ENCODE measurements at places on chromosomes 5 and 9.

GRCh38 chr5:10409504-10409903, 32.2 kb upstream of the ROPN1L start:
- no peak for DNase-seq

GRCh38 chr9:38110476-38110875, 41.4 kb upstream of the SHB start:
- DNase-seq: no peak

DNA sequence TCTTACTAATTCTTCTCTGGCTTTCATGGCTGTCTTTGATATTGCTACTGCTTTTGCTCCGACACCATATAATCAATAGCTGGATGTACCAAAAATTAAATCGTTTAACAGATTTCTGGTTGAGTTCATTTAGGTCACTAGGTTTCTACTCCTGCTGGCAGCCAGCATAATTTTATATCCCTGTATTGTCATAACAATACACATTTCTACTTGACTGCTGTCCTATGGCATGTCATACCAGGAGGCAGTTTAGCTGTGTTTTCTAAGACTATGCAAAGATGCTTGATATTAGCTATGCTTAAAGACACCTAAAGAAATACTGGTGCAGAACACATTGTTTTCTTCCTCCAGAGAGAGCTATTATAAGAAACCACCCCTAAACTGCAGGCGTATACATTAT, 337.2 kb upstream of the CDH6 start:
- DNase-seq: no peak

GRCh38 chr5:32504329-32504988, 59.9 kb upstream of the ZFR start:
- DNase-seq: no peak

- no peak for DNase-seq
These were observed 55.0 kb downstream of the PAPPA start for GRCh38 chr9:116208417-116209232.

- no peak for DNase-seq
These were observed 478.5 kb downstream of the RASEF start for GRCh38 chr9:82584349-82584863.

- DNase-seq: no peak
These were observed 5.0 kb downstream of the TENT4A start for GRCh38 chr5:6718161-6718681.

- no peak for DNase-seq
These were observed 80.4 kb upstream of the ADAMTSL1 start for GRCh38 chr9:18393340-18394130.

DNA sequence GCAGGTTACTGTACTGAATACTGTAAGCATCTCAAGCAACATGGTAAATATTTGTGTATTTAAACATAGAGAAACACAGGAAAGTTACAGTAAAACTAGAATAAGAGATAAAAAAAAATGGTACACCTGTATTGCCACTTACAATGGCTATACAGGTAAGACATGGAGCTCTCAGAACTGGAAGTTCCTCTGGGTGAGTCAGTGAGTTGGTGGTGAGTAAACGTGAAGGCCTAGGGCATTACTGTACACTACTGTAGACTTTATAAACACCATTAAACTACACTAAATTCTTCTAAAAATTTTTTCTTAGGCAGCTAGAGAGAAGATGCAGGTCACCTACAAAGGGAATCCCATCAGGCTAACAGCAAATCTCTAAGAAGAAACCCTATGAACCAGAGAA, 872.9 kb downstream of the TAF11L14 start:
- DNase-seq: no peak

DNA sequence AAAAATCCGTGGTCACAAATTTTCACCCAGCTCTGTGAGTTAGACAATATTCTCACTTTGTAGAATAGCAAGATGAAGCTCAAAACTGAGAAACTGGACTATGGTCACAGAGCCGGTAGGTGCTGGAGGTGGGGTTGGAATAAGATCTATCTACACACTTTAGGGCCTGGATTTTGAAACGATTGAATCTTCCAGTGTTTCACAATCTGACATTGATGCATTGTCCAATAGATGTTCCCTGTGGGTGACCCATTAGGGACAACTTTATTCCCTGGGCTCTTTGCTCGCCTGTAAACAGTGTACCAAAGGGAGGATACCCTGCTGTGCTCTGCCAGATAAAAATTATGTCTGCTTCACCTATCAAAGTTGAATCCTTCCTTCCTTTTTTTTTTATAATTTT, 145.4 kb upstream of the MPDZ start:
- DNase-seq: no peak

DNA sequence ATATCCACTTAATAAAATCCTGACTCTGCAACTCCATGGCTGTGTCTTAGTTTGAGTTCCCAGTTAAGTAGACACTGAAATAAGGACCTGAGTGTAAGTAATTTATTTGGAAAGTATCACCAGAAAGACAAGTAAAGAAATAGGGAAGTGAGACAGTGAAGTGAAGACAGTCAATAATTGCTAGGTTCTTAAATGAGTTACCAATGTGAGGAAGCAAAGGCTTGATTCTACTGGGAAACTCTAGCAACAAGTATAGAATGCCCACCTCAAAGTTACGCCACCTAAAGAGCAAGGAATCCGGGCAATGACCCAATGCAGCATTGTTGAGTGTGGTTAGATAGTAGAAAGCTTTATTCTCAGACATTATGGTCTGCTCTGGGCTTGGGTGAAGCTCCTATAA, 383.9 kb downstream of the TLR4 start:
- DNase-seq: no peak

DNA sequence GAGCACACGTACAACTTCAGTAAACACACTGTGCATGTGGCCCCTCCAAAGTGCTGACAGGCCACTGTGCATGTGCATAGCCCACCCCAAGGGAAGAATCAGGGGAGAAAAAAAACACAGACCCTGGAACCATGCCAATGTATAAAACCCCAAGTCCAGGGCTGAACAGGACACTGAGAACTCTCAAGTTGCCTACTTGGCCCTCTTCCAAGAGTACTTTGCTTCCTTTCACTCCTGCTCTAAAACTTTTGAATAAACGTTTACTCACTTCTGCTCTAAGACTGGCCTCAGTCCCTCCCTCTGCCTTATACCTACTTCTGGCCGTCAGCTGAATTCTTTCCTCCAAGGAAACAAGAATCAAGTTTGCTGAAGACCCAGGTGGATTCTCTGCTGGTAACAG, 77.7 kb upstream of the NFIB start:
- DNase-seq: no peak

DNA sequence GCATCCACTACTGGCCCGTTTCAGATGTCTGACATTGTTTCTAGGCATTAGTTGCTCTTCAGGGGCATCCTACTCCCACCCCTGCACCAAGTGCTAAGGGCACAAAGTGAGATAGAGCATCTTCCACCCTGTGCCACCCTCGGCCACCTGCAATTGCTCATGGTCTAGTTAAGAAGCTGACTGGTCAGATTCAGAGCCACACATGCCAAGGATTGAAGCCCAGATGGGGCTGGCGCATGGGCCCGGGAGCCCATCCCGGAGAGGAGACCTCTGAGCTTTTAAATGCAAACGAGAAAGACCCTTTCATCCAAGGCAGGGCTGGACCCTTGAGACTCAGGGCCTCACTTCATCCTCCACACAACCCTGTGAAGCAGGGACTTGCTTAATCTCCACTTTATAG, 28.5 kb downstream of the HRH2 start:
- DNase-seq: no peak

- no peak for DNase-seq
These were observed 24.1 kb downstream of the BICD2 start for GRCh38 chr9:92740446-92740961.

GRCh38 chr5:154866841-154867240, 8.4 kb downstream of the CNOT8 start:
- no peak for DNase-seq

DNA sequence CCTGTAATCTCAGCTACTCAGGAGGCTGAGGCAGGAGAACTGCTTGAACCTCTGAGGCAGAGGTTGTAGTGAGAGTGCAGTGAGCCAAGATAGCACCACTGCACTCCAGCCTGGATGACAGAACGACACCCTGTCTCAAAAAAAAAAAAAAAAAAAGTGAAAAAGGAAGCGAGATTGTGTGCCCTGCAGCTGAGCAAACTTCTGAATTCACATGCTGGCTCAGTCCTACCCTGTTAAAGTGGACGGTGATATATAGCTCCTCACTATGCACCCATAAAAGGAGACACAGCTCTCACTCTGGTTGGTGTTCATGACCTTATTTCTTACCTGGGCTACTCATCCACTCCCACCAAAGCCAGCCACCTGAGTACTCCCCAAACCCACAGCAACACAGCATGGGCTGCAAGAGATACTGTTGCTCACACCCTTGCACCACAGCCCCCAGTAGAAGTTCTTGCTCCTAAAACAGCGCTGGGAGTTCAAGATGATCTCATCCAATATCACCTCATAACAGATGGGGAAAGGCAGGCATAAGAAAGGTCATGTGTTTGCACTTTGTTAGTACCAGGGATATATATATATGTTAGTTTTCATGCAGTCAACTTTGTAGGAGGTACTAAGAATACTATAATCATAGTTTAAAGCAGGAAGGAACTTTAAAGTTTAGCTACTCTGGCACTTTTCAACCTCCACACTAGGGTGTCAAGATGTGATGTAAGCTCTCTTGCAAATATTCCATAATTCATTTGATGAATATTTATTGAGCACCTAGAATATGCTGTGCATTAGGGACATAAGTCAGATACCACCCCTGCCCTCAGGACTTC, 4.0 kb downstream of the TTLL11 start:
- no peak for DNase-seq

DNA sequence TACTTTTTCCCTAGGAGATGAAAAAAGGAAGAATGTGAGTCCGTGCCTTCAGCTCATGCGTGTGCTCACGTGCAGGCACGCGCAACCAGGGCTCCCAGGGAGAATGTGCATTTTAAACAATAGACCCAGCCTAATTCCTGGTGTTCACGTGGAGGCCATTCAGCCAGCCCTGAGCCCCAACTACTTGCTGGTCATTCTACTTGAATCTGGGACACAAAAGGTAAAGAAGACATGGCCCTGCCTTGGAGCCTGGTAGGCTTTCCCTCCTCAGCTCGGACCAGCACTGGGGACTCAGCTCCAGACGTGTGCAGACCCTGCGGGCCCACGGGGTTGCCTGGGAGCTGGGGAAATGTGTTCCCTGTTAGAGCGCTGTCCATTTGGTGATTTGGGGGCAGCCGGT, 125.5 kb downstream of the MVB12B start:
- no peak for DNase-seq

DNA sequence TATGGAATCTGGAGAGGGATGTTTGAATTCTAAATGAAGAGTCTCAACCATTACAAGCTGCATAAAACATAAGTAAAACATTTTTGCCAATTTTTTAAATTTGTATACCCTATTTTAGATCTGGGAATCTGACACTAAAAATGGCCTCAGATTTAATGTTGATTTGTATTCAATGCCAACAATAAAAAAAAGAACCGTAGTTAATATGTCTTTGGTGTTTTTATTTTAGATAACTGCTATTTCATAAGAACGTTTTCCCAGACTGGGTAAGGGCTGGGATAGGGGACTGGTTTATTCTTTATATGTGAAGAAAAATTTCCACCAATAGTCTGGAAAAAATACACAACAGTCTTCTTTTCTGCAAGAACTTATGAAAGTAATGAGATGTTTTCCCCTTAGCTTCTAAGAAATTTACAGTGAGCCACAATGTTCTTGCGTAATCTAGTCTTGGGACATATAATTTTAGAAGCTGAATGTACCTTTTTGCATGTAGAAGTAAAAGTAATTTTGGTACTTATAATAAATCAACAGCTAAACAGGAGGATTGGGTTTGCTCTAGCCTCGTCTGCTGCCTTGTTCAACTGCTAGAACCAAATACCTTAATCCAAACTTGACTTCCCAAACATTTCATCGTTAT, 244.6 kb upstream of the EFNA5 start:
- no peak for DNase-seq

DNA sequence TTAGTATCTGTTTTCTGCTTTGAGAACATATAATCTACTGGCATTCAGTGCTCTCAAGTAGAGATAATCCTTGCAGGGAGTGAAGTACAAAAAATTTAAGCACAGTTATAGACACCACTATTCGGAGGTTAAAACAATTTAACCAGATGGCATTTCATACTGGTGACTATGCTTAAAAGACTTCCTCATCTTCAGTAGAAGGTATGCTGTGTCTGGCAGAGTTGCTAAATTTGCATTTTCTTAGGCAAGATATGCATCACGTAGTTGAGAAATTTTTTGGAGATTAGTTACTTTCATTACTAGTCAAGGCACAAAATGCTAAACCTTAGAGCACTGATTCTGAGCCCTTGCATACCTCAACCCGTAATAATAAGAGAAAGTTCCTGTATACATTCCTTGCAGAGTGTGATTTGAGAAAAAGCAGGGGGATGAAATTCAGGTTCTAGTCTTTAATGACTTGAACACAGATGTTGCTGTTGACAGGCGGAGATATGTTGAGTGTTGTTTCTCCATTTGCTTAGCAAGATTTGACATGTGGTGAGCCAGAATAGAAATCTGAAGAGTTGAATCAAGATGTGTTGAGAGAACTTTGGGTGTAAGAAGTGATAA, 70.8 kb upstream of the STARD4 start:
- no peak for DNase-seq

DNA sequence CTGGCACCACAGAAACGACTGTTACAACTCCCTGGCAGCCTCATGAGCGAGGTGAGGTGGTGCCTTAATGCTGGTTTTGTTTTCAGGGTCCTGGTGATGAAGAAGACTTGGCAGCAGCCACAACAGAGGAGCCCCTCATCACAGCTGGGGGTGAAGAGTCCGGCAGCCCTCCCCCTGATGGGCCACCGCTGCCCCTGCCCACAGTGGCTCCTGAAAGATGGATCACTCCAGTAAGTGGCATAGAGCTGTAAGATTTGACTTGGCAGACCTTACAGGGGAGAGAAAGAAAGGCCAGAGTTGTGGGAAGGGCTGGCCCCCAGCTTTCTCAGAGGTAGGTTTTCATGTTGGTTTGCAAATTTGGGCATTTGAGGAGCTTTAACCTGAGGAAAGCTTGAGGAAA, 72.2 kb downstream of the COL15A1 start:
- DNase-seq: no peak

GRCh38 chr9:104107799-104108198, 13.7 kb downstream of the SMC2 start:
- no peak for DNase-seq

- no peak for DNase-seq
These were observed 81.7 kb downstream of the HMHB1 start for GRCh38 chr5:143893638-143894037.

GRCh38 chr9:121865884-121866283, 214.4 kb downstream of the DAB2IP start:
- DNase-seq: no peak

DNA sequence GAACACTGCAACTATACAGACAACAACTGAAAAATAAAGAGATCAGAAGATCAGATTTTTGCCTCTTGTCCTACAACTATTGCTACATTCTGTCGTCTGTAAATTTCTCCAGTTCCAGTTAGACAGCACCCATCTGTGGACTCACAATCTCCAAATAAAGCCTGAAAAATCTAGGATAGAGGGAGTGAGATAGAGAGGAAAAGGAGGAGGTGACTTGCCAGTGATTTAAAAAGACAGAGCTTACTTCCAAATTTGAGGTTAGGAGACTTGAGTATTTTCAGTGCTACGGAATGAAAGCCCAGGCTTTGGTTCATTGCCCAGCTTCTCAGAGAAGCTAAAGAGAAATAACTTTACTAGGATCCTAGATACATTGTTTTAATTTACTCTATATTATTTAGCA, 63.6 kb downstream of the PTCD2 start:
- DNase-seq: no peak

Measured in CD4-positive, alpha-beta T cell treated with Interleukin-2 at 100 ng/mL for 4 hours (primary cell).